Right hindlimb (tissue), 1 donor: ENCODE measurements at places on chromosomes 4 and X.
A peak's percentile ranks its signal among the peaks of the same experiment; 100 is the strongest.

DNA sequence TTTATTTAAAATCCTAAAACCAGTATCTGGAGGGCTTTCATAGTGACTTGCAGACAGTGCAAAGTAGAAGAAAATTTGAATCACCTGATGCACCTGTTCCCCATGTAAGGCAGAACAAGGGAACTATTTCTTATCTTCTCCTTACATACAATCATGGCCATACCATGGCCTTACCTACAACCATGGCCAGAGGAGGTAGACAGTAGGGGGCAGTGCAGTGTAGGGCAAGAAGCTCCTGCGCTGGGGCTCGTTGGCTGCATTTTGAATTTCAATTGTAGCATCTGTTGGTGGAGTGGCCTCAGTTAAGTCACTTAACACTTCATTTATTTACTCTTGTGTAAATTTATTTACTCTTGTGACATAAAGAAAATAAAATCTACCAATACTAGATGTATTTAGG lies 33.0 kb downstream of the GALNTL6 start:
- DNase-seq, result peak; percentile 21

GRCh38 chr4:181969151-181969550 lies 274.1 kb upstream of the TENM3 start:
- DNase-seq, result no peak

GRCh38 chr4:119726505-119726904 lies 97.9 kb upstream of the PDE5A start:
- no peak for DNase-seq

DNA sequence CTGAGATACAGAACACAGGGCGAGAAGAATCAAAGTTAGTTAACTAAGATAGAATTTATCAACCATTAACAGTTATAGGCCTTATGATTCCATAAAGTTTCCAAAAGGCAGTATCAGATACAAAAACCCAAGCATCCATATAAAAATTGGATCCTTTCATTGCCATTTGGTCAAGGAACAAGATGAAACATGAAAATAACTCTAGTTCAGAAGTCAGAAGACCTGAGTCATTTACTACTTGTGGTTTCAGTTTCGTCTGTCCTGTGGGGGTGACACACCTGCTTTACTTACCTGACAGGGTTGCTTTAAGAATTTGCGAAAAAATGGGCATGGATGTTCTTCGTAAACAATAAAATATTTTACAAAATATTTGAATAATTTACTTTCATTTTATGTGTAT lies 130.8 kb downstream of the ANAPC10 start:
- DNase-seq, result no peak

- DNase-seq, result no peak
Measured at GRCh38 chr4:47427935-47428334, 35.6 kb downstream of the COMMD8 start.

DNA sequence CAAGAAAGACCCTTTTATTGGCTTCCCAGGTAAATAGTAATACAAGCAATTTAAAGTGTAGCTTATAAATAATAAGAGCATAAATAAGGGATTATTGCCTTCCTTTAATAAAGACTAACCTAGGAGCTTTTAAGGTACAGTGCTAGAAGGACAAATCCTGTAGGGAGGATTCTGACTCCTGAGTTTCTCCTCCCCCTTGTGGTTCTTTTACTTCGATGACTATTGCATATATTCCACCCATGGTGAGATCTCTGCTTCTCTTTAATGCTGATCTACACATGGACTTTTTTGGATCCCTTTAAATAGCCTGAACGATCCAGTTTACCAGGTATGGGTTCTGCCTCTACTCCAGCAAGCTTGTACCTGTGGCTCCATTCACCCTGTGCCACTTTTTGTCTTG lies 2.5 kb downstream of the GALNT7 start:
- no peak for DNase-seq

DNA sequence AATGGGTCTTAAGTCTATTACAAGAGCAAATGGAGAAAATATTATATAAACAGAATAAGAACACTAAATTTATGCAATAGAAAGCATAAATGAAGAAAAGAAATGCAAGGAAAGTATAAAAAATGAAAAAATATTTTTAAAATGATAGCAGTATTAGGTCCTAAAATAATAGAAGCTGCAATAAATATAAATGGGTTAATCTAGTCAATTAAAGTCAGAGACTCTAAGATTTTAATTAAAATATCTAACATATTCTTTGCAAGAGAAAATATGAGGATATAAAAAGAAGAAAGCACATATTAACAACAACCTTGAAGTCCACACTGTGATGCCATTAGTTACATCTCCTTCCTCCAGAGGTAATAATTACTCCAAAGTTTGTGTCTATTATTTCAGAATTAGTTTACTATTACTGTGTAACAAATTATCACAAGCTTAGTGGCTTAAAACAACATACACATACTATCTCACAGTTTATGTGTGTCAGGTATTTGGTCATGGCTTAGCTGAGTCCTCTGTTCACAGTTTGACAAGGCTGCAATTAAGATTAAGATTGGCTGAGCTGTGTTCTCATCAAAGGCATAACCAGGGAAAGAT lies 174.9 kb downstream of the NAA11 start:
- no peak for DNase-seq

DNA sequence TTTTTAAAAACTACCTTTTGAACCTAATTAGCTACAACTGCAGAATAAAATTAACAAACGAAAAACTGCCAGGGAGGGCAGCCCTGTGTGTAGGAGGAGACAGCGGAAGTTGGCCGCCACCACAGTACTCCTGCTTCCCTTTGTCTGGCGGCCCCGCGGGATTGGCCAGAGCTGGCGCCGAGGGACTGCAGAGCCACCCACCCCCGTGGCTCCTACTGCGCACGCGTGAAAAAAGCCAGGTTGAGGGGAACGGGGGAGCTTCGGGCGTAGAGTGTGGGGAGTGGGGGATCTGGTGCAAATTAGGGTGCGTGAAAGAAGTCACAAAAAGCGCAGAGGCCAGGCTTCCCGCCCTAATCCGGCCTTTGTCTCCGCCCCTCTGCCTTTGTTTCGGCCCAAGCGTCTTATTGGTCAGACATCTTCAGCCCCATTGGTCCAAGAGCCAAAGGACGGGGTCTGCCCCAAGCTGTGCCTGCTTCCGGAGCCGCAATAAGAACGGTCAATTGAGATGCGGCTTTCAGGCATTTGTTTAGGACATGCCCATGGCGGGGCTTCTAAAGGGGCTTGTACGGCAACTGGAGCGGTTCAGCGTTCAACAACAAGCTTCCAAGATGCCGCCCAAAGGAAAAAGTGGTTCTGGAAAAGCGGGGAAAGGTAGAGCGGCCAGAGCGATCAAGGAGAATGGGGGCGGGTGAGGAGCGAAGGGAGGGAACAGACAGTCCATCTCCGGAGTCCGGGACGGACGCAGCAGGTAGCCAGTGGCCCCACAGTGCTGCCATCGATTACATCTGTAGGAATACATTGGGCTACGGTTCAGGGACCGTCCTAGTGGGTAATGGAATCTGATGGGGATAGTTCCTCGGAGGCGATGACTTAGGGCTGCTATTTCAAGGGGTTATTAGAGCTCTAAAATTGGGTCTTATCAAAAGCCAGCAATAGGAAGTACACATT lies at the start of gene PIN4:
TSS of gene PIN4 (plus strand) at position 580 of the 948 bp plus-strand sequence. CDS start at position 609, 29 bp downstream.
- DNase-seq, result peak; percentile 96

- DNase-seq, result no peak
Measured at GRCh38 chr4:181830404-181831035, 412.7 kb upstream of the TENM3 start.

DNA sequence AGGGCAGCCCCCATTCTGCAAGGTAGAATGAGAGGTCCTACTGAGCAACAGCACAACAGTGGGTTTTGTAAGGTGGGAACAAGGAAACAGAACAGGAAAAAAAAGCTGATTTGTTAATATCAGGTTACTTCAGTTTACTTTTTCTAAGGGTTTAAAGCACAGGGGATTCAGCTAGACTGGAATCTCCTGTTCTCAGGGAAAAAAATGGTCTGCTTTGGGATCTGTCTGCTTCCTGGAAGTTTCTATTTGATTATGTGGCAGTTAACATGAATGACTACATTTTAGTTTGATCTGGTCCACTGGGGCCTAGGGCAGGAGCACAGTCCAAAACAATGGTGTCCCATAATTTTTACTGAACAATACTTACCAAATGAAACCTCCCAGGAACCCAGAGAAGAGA lies 104.6 kb downstream of the FBXW7 start:
- no peak for DNase-seq
